ENCODE measurements at places on chromosomes 16 and 17.

DNA sequence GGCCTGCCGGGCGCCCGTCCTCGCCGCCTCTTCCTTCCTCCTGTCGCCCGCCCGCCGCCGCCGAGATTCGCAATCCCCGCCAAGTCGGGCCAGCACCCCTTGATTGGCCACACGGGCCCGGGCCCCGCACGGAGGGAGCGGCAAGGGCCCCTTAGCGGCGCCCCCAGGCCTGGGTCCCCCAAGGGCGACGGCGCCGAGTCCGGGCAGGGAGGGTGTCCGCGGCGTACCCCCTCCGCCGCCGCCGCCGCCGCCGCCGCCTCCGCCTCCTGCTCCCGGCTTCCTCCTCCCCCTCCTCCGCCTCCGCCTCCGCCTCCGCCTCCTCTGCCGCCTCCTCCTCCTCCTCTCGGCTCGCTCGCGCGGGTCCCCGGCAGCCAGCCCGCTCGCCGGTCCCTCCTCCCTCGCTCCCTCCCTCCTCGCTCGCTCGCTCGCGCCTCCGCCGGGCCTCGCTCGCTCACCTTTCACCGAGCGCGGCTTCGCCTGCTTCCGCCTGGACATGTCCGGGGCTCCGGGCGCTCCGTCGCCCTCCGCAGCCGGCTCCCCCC, 561 bp downstream of the ZNF423 start:
- DNase-seq = peak; percentile 75

GRCh38 chr16:3138823-3139426, 4.1 kb downstream of the ZNF213 start:
- DNase-seq = no peak

DNA sequence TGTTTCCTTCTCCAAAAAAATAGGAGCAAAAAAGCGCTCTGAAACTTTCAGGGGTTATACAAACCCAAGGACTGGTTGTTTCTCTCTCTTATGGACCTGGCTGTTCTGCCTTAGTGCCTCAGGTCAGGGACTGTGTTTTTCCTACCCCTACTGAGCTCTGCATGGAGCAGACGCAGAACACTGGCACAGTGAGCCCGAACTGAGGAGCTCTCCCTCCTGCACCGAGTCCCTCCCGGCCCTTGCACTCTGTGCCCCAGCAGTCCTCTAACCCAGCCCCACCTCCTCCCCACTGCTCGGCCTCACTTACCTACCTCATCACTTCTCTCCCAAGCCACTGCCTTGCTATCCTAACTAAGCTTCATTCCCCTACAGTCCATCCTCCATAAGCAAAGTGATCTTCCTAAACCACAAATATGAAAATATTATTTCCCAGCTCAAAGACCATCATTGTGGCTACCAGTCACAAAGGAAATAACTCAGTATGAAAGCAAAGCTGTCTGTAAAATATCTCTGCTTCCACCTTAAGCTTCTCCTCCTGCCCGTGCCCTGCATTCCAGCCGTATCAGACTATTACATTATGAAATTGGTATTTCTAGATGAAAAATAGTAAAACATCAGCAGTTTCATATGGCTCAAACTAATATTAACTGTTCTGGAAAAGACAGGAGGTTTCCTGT, 13.6 kb downstream of the MEIOB start:
- DNase-seq = no peak

DNA sequence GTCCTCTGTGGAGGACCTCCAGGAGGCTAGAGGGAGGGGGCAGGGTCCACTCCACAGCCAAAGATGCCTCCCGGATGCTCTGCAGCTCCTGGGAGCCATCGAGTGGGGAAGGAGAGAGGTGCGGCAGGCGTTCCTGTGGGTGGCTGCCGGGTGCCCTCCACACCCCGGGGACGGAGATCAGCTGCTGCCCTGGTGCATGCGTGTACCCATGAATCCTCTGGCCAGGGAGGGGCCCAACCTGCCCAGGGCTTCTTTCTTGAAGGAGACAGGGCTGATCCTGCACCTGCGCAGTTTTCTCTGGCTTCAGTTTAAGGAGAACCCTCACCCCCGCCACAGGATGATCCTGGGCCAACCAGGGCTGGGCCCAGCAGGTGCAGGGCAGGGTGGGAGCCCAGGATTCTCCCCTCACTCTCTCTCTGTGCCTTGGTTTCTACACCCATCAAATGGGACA, 33.5 kb upstream of the DOC2B start:
- DNase-seq = no peak

DNA sequence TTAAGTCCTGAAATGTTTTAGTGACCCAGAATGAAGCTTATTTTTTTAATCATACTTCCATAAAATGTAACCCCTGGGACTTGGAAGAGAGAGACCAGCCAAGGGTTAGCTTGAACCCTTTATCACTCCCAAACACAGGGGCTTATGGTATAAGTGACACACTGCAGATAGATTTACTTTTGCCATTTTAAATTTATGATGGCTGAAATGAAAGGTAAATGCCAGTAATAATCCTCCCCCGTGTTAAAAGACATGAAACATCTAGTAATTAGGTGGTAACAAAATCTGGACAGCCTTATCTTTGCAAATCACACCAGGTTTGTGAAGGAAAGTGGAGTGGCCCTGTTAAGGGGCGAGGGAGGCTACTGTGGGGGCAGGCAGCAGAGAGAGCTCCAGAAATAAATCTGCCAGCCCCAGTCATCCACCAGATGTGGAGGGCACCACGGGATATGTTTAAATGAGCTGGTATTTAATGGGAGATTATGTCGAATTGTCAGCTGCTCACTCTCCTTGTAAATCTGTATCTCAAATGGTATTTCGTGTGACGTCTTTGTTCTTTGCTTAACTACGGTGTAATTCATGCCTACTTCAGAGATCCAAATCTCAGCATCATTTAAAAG, 326.5 kb downstream of the WWOX start:
- DNase-seq = no peak

GRCh38 chr17:37743612-37743874, 1.3 kb downstream of the HNF1B start:
- no peak for DNase-seq

GRCh38 chr16:57297856-57298255, 13.4 kb upstream of the PLLP start:
- DNase-seq = no peak

DNA sequence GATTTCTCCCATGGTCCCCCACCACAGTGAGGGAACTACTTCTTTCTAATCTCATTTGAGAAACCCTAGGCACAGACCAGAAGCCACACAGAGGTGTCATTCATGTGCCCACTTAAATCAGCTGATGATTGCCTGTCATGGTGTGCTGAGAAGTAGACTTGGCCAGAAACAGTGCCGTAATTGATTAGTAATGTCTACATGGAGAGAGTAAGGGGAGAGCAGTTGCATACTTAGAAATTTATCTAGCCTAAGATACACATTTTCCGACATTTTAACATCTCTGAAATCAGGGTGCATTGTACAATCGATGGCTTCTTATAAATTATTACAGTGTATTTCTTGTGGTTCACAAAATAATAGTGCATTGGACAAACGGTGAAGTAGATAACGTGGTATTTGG, 271.8 kb downstream of the IRF8 start:
- no peak for DNase-seq

Measured in epithelial cell of esophagus (primary cell).